ENCODE measurements at places on chromosomes 3 and 15.

DNA sequence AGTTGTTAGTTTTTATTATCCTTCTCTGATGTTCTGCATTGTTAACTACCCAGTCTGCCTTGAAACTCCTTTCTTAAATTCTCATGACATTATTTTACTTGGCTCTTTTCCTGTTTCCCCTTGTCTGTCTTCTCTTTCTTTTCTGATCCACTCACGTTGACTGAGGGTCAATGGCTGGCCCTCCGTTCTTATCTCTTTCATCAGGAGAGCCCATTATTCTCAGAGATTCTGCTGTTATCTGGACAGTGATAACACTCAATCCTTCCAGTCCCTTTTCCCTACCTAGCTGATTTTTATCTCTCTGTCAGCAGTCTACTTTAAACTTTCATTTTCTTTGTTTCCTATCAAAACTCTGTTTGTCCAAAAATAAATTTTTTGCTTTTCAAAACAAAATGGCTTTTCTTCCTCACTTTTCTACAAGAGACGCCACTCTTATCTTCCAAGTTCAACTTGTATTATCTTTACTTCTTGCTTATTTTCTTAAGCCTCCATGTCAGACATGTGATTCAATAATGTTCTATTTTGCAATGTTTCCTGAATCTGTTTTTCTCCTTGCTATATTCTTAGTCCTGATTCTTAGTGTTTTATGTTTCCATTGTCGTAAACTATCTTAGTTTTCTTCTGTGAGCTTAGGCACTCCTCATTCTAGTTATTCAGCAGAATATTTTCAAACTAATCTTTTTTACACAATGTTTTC, 120.2 kb downstream of the NEDD4 start:
- DNase-seq, result no peak

- DNase-seq, result peak; percentile 71
Observed at GRCh38 chr15:60592371-60593169, 113.6 kb upstream of the ICE2 start.

GRCh38 chr15:66833803-66834202, 131.8 kb downstream of the SMAD6 start:
- no peak for DNase-seq

GRCh38 chr3:122003112-122003511, 18.9 kb downstream of the ILDR1 start:
- DNase-seq, result no peak

GRCh38 chr3:54861248-54862067, 66.4 kb downstream of the LRTM1 start:
- no peak for DNase-seq

DNA sequence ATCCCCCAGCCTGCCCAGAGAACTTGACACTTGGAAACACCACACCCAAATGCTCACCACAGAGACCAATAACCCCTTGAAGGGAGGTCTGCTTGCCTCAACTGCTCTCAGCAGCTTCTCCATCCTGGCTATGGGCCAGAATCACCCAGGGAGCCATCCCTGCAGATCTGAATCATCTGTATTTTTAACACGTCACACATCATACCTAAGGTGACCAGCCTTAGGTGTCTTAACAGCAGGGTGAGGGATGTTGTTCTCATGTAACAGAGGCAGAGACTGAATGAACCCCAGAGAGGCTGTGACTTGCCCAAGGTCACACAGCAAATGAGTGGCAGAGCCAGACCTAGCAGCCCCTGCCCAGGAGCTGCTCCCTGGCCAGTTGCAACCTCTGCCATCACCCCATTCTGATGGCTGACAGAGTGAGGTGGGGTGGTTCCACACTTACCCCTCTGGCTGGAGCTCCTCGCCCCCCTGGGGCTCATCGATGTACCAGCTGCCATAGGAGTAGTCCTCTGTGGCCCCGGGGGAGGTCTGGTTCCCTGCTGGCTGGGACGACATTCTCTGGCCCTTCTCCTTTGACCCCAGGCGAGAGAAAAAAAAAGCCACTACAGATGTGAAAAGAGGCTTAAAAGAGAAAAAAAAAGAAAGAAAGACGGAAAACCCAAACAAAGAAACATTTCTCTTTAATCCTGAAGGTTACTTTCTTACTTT, 722 bp downstream of the STRA6 start:
- peak; percentile 32 for DNase-seq

GRCh38 chr3:94167796-94168195, 104.9 kb downstream of the NSUN3 start:
- DNase-seq, result no peak

- DNase-seq, result no peak
Observed at GRCh38 chr3:107323723-107324122, 53.5 kb upstream of the CCDC54 start.

DNA sequence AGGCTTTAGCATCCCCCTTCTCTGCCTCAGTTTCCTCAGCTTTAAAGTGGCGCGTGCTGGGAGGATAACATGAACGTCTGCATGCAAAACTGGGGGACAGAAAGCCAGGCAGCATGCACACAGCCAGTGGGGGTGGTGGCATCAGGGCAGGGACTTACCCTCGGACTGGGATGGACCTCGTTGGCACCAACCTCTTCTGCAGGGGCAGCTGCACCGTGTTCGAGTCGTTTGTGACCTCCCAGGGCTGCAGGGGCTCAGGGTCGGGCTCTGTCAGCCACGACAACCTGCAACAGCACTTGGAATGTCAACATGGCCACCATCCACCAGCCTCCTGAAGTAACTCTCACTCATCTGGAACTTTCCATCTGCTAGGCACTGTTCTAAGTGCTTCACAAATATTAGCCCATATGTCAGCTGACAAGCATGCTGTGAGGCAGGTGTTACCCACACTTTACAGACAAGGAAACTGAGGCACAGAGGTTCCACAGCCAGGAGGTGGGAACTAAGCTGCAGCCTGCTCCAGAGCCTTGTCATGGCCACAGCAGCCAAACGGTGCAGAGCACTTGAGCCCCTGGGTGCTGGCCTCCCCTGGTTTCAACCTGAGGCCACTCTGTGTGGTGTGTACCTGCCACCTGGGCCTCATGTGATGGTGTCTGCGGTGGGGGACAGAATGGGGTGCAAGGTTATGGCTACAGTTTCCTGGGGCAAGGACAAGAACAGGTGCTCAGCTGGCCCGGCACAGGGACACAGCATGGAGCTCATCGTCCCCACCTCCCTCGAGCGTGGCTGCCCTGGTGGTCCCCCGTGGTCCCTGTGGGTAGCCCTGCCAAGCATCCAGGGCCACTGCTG, 6.7 kb downstream of the C3orf22 start:
- DNase-seq, result no peak

DNA sequence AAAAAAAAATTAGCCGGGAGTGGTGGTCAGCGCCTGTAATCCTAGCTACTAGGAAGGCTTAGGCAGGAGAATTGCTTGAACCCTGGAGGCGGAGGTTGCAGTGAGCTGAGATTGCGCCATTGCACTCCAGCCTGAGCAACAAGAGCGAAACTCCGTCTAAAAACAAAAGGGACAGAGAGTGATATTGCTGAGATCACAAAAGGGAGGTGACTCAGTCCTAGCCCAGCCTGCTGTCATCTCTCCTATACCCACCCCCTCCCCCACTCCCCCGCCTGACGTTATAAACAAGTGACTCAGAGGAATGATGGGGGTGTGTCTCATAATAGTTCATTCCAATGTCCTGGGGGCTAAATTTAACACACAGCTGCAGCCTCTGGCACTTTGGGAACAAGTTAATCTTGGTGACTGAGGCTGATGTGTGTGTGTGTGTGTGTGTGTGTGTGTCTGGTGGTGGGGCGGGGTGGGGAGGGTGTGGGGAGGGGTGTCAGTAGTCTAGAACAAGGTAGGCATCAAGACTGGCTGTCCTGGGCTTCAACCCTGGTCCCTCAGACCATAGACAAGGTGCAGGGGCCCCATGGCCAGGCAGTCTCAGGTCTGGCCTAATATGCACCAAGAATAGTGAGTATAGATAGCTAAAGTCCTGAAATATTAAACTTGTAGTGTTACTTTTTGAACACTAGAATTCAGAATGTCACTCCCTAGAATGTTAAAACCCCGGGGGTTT, 1.3 kb upstream of the KLHL40 start:
- peak; percentile 87 for DNase-seq

- no peak for DNase-seq
Observed at GRCh38 chr3:157926822-157927221, 179.4 kb downstream of the SHOX2 start.

Data from fibroblast of skin of abdomen (primary cell).